ENCODE measurements at places on chromosomes 6 and 20.

DNA sequence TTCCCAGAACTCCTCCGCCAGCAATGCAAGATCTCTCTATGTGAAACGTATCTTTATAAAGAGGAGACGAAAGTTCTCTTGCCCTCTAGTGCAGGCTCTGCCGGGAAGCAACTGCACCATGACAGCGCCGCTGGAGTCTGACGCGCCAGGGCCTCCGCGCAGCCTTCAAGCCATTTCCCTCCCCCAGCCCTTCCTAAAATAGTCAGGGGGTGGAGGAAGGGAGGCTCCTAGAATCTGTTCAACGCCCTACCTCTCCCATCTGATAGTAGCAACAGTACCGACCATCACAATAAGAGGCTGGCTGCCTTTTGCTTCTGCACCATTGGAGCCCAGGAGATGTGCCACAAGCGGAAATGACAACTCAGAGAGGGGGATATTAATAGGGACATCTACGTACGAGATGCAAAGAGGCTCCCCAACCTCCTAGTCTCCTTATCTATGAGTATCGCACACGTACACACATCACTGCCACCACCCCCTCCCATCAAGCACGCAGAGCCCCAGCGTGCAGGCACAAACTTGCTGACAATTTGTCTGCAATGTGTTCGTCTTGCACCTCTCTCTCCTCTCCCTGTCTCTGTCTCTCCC lies 1.0 kb downstream of the SYNE1 start:
- no peak for DNase-seq

GRCh38 chr6:36374194-36374593 lies 13.3 kb downstream of the ETV7 start:
- DNase-seq = no peak

DNA sequence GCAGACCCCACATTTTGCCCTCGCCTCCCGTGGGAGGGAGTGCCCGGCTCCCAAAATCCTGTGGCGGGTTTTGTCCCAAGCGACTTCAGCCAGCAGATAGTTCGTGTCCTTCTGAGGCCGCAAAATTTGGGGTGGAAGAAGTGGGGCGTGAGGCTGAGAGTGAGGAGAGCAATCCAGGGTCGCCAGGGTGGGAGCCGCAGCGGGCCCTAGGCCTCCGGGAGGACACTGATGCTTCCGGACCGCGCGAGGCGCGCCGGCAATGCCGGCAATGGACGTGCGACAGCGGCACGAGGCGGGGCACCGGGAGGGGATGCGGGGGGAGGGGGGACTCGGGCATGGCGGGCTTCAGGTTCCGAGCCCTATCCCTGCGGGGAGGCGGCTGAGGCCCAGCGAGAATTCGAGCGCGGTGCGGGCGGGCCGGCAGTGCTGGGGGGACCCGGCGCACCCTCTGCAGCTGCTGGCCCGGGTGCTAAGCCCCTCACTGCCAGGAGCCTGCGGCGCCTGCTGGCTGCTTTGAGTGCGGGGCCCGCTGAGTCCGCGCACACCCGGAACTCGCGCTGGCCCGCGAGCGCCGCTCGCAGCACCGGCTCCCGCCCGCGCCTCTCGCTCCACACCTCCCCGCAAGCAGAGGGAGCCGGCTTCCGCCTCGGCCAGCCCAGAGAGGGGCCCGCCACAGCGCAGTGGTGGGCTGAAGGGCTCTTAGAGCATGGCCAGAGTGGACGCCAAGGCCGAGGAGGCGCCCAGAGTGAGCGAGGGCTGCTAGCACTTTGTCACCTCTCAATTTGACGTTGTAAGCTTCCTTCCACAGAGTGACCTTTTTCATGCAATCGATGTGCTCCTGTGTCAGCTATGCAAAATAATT lies 143.8 kb downstream of the LPA start:
- peak; percentile 45 for DNase-seq

DNA sequence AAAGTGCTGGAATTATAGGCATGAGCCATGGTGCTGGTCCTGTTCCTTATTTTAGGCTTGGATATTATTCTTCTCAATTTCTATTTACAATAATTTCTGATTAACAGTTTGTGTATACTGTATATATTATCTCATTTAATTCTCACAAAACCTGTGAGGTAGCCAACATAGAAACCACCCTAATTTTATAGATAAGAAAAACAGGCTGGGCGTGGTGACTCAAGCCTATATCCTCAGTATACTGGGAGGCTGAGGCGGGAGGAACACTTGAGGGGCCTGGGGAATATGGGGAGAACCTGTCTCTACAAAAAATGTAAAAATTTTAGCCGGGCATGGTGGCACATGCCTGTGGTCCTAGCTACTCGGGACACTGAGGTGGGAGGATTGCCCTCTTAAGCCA lies 3.8 kb upstream of the AFG1L start:
- no peak for DNase-seq

GRCh38 chr6:35203152-35203670 lies 10.5 kb upstream of the SCUBE3 start:
- DNase-seq = no peak

GRCh38 chr20:3813848-3814581 lies 6.3 kb upstream of the AP5S1 start:
- DNase-seq = peak; percentile 60

GRCh38 chr6:52503851-52504781 lies 72.7 kb downstream of the TRAM2 start:
- no peak for DNase-seq

GRCh38 chr20:50009521-50010454 lies 27.0 kb downstream of the SNAI1 start:
- no peak for DNase-seq

GRCh38 chr20:24784607-24785006 lies 164.5 kb upstream of the CST7 start:
- DNase-seq = no peak

DNA sequence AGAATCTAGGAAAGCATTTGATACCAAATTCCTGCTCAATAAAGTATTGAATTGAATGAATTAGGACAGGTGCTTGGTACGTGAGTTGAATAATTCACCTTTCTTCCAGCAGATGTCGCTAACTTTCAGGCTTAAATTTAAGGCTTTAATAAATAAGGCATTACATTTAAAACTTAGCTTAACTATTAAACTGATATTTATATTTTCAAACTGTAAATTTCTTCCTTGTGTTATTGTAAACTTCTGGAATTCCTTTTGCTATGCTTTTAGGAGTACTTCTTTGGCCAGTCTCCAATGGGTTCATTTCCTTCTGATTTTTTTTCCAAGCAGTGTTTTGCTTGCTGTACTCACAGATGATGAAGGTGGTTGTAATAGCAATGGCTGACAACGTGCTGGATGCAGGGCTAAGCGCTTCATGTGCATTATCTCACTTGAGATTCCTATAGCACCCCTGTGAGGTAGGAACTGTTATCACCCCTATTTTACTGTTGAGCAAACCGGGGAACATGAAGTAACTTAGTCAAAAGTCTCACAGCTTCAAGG lies 71.3 kb upstream of the SLC2A12 start:
- no peak for DNase-seq

GRCh38 chr20:51446656-51447055 lies 95.9 kb downstream of the NFATC2 start:
- DNase-seq = no peak

GRCh38 chr6:4606821-4607704 lies 169.1 kb upstream of the CDYL start:
- DNase-seq = no peak

- DNase-seq = no peak
Observed at GRCh38 chr20:44714701-44715498, at the start of gene CCN5. CCN5 (plus strand) TSS chr20:44715369; CDS start chr20:44715391, 22 bp downstream.

- no peak for DNase-seq
Observed at GRCh38 chr6:100232781-100233573, 231.7 kb downstream of the SIM1 start.

- DNase-seq = no peak
Observed at GRCh38 chr20:23018432-23018831, 16.7 kb upstream of the SSTR4 start.

GRCh38 chr6:91606148-91606901 lies 1019.5 kb upstream of the MAP3K7 start:
- no peak for DNase-seq

DNA sequence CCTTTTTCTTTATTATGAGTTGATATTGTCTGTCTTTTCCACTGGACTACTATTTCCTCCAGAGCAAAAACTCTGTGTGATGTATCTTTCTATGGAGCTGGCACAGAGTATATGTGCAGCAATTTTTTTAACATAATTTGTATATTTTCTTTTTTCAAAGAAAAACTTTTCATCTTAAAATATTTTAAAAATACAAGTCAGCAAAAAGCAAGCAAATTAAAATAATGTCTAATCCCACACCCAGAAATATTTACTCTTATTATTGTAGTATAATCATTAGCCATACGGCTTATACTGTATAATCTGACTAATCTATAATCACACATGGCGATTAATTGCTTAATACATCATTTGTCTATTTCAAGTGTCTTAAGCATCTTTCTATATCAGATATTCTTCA lies 49.7 kb upstream of the BTN3A2 start:
- DNase-seq = no peak

- no peak for DNase-seq
Observed at GRCh38 chr6:144362042-144363018, 77.2 kb downstream of the UTRN start.

DNA sequence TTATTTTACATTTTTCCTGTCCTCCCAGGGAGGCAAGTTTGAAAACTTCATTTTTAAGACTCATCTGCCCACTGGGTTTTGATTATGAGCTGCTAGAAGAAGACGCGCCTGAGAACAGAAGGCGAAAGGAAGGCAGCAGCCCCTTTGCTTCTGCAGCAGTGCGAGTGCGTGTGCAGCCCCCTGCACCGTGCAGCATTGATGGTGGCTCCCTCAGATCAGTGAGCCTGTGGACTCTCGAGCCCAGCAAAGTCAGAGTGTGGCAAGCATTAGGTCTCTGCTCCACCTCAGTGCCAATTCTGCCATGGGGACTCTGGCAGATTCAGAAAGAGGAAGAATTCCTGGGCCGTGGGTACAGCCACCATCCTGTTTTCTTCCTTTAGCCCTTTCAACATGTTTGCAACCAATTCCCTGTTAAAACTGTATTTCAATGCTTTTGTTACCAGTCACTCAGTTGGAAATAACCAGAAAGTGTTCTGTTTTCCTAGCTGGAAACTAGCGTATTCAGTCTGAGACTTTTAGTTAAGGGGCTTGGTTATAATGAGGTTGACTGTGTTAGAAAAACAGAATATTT lies 134.8 kb upstream of the OGFRL1 start:
- DNase-seq = no peak

GRCh38 chr6:107118976-107119375 lies 3.7 kb upstream of the BEND3 start:
- no peak for DNase-seq

- no peak for DNase-seq
Observed at GRCh38 chr6:75850026-75850833, 101.2 kb downstream of the MYO6 start.

- DNase-seq = no peak
Observed at GRCh38 chr20:37552415-37552814, 24.7 kb upstream of the BLCAP start.

DNA sequence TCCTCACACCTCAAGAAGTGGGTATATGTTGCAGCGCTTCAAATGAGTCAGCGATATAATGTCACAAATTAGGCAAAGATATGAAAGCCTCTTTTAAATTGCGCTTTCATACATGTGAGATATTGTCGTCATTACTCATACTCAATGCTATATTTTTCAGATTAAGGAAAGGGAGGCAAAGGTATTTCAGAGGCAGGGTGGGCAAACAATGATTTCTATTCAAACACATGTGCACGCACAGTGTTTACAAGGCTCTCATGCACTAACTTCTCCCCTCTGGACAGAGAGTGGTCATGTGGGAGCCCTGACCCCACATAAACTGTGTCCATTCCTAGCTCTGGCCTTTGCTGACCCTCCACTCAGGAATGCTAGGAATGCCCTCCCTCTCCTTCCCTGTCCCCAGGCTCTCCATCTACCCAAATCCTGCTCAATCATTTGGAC lies 112.1 kb upstream of the TMEM170B start:
- no peak for DNase-seq

DNA sequence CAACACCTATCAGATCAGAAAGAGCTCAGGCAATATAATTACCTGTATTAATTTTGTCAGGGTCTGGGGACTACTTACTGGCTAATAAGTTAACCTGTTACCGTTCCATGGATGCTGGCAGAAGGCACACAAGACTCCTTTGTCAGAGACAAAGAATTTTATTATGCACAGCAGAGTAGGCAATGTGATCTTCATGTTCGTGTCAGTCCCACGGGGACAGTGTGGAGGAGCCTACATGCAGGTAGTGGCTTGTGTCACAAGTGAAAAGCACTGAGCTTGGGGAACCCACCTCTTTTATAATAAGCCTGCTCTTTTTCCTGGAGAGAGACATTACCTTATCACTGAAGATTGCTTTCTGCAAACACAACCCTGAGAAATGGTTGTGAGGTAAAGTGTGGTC lies 96.9 kb downstream of the CD164 start:
- DNase-seq = no peak

DNA sequence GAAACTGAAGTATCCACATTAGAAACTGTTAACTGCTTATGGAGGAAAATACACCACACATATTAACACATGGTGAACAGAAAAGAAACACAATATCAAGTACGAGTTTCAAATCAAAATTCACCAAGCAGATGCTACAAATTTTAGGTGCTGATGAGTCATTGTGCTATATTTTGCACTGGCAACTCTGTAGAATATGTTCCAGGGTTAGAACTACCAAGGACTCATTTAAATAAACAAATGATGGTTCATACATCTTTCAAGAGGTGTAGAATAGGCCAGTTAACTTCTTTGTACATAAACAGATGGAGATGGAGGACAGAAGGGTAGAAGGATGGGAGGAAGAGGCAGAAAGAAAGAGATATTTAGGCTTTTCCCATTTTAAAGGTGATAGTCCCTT lies 184.9 kb downstream of the ARHGAP18 start:
- no peak for DNase-seq

DNA sequence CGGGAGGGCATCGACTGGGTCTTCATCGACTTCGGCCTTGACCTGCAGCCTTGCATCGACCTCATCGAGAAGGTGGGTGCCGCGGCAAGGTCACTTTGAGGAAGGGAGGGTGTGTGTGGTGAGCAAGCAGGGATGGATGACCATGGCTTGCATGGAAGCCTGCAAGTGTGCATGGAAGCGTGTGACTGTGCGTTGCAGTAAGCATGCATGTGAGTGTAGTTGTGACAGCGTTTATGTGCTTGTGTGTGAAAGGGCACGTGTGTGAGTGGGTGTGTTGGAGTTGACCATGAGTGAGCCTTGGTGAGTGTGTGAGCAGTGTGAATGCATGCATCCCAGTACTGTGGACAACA lies 32.5 kb downstream of the MYH7B start:
- no peak for DNase-seq

DNA sequence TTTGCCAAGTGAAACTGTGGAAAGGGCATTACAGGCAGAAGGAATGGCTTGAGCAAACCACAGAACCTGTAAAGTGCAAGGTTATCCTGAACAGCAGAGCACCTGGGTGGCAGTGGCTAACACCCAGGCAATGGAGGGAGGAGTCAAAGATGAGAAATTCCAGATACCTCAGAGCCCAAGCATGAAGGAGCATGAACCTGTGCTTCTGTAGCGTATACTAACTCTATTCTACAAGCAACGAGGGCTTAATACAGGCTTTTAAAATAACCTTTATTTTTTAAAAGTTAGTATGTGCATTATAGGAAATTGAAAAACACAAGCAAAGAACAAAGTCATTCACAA lies 77.0 kb downstream of the CNBD2 start:
- no peak for DNase-seq

- no peak for DNase-seq
Observed at GRCh38 chr6:144639654-144640053, 354.5 kb downstream of the UTRN start.

- DNase-seq = no peak
Observed at GRCh38 chr6:157613011-157613522, 210.0 kb upstream of the SNX9 start.
